ENCODE measurements at places on chromosomes 1 and 21.
A peak's percentile ranks its signal among the peaks of the same experiment; 100 is the strongest.

DNA sequence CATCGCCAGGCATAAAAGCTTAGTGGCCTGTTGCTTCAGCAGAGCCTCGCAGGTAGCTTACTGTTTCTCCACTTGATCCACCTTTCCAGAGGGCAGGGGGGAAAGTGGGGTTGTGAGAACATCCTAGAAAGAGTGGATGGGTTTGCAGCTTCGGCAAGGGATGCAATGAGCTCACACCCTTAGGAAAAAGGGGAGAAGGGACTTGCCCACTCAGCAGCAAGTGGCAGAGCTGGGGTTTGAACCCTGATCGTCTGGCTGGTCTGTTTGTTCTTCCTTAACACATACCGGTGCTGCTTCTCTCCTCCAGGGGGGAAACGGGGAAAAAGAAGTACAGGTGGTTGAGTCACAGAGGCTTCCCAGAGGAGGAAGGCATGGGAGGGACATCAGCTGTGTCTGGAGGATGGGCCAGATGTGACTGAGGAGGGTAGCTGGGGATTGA lies 1.0 kb downstream of the TMEM201 start:
- DNase-seq = peak; percentile 18

DNA sequence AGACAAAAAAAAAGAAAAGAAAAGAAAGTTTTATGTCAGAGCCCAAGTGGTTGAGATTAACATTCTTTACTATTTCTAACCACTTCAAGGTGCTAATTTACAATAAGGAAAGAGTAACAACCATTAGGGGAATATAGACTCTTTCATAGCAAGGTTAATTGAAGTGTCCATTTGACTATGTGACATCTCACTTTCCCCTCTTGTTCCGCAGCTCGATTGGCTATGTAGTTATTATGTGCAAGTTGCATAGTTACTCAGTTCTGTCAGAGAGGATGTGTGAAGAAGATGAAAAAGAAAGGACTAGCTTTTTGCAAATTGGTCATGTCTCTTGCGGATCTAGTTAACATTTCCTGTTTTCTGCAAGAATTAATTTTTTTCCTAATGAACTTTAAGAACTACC lies 273.7 kb downstream of the RGS7 start:
- no peak for DNase-seq

DNA sequence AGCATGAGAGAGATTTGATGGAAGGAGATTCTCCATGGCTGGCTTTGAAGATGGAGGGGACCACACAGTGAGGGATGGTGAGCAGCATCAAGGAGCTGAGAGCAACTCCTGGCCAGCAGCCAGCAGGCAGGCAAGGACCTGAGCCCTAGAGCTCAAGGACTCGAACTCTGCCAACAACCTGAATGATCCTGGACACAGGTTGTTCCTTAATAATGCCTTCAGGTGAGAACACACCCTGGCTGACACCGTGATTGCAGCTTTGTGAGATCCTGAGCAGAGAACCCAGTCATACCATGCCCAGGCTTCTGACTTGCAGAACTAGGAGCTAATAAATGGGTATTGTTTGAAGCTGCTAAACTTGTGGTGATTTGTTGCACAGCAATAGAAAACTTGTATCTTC lies 183.1 kb downstream of the LMX1A start:
- DNase-seq = no peak

DNA sequence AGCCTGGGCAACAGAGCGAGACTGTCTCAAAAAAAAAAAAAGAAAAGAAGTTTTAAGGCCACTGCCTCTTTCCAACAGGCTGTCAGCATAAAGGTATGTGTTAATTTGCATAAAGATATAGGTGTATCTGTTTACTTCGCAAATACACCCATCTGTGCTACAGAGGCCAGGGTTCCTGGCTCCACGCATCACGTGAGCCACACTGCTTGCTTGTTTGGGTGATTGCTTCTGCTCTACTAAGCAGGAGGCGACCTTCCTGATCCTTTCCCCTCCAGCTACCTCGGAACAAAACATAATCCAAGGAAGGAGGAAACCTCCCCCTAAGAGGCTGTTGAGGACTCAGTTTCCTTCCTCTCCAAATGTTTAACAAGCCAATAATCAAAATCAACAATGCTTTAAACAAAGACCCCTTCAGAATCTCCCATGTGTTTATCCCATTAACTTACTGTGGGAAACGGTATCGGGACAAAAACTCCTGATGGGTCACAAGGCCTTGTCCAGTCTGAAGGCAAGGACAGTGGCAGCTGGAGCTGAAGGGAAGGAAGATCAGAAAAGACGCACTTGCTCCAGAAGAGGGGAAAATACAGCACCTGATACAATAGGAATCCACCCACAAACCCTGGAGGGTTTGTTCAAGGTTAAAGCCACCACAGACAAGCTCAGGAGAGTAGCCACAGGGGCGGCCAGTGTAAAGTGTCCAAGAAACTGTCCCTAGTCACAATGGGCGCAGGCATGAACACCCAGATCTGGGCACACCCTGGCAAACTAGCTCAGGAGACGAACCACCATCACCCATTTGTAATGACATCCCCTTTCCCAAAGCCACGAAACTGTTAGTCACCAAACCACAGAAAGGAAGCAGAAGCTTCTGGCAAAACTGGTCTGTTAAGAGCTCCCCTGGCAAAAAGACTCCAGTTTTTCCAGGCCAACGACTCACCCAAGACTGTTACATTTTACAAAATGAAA lies 17.2 kb downstream of the CTNNBIP1 start:
- peak; percentile 74 for DNase-seq

- peak; percentile 58 for DNase-seq
These were observed 522.5 kb downstream of the PTBP2 start for GRCh38 chr1:97243973-97244560.

GRCh38 chr1:98949166-98949565 lies 55.5 kb downstream of the PLPPR5 start:
- DNase-seq = no peak

DNA sequence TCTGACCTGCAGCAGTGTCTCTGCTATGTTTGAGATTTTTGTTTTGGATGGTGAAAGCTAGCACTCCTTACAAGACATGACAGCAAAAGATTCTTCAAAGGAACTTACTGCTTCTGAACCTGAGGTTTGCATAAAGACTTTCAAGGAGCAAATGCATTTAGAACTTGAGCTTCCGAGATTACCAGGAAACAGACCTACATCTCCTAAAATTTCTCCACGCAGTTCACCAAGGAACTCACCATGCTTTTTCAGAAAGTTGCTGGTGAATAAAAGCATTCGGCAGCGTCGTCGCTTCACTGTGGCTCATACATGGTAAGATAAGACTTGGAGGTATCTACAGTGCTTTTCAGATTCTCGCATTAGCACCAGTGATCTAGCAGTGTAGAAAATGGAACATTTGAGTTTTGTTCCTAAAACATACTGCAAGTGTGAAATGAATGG lies 200.2 kb downstream of the PDE4B start:
- no peak for DNase-seq

GRCh38 chr1:2206813-2207487 lies 12.4 kb upstream of the FAAP20 start:
- no peak for DNase-seq

- DNase-seq = no peak
These were observed 4.2 kb downstream of the KCNH1 start for GRCh38 chr1:211129776-211130175.

GRCh38 chr1:162033428-162033827 lies 9.8 kb upstream of the OLFML2B start:
- no peak for DNase-seq

DNA sequence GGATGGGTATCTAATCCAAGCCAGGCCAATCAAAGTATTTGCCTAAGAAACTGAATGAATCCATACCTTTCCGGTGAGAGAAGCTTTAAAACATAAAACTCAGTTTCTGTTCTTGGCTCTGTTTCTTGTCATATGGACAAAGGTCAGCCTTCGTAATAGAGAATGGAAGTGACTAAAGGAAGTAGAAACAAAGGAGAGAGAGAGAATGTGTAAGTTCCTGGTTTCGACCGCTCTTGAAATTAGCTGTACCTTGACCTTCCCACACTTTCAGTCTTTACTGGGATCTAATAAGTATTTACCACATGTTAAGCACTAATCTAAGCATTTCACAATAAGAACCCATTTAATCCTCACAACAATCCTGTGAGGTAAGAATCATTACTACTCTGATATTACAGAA lies 19.6 kb upstream of the CLCA4 start:
- peak; percentile 53 for DNase-seq

DNA sequence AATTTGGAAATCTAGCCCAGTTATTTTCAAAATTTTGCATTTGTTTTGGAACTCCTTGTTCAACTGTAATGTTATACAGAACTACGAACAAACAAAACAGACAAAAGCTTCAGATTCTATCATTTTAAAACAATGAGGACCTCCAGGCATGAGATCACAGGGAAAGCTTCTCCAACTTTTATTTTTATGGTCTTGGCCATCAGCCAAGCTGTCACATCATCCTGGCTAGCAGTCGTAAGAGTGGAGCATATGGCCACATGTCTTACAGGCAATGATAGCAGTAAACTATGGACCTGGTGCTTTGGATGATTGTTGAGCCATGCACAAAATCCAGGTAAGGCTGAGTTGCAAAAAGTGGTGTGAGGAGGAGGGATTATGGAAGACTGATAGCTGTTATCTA lies 299.6 kb downstream of the LMX1A start:
- no peak for DNase-seq

GRCh38 chr1:169327875-169328274 lies 39.7 kb downstream of the NME7 start:
- no peak for DNase-seq

GRCh38 chr1:19260211-19261138 lies 8.9 kb downstream of the MRTO4 start:
- DNase-seq = no peak

- DNase-seq = peak; percentile 14
These were observed 122.3 kb downstream of the DISC1 start for GRCh38 chr1:231748760-231749415.

GRCh38 chr1:83931658-83932253 lies 67.2 kb downstream of the TTLL7 start:
- DNase-seq = peak; percentile 67

- DNase-seq = no peak
These were observed 1313.1 kb downstream of the MRPL39 start for GRCh38 chr21:24294171-24294570.

- peak; percentile 11 for DNase-seq
These were observed at the start of gene RBM11 for GRCh38 chr21:14215971-14216641. TSS of gene RBM11 (plus strand) at chr21:14216157. CDS start at chr21:14216187, 30 bp downstream.

DNA sequence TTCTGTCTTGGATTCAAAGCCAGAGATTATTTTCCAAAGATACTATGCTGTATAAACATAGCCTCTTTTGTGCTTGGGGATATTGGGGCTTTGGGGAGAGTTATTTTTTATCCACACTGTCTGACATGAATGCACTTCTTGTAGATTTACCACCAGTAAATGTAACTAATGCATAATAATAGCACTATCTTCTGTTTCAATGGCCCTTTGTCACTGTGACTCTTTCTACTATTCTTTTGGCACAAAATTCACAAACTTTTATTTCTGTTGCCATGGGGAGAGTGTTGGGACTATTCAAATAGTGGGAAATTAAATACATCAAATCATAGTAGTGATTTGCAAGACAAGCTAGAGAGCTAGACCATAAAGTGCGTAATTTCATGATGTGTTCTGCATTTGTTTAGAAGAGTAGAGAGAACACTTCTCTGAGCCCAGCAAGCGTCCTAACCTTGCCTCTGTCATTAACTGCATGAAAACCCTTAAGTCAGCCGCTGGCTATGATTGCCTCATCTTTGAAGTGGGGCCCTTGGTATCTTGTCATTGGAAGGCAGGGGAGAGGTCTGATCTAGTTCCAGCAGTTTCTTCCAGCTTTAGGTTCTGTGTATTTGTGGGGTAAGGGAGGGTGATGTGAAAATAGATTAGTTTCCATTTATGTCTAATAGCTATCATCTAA lies 154.4 kb downstream of the HHAT start:
- no peak for DNase-seq

DNA sequence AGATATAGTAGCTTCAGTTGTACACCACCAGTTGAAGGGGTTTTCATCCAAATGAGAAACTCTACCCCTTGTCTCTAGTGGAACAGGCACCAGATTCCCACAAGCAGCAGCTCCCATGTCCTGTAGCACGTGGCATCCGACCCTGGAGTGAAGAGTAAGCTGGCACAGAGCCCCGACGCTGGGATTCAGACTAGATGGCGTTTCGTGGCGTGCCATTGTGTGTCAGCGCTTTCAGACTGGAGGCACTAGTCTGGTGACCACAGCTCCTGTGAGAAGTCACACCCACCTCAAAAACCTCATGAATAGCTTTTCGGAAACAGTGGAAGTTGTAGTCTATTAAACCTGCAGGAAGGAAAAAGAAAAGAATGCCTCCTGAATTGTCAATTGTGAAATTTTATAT lies 20.2 kb downstream of the RRAGC start:
- DNase-seq = peak; percentile 69

GRCh38 chr1:44268054-44268453 lies 54.8 kb downstream of the DMAP1 start:
- DNase-seq = no peak

- peak; percentile 93 for DNase-seq
These were observed 1.3 kb downstream of the ABCG1 start for GRCh38 chr21:42220138-42220701.

GRCh38 chr1:235056937-235057336 lies 71.7 kb downstream of the TOMM20 start:
- no peak for DNase-seq

GRCh38 chr1:180252638-180253536 lies 22.8 kb downstream of the LHX4 start:
- DNase-seq = peak; percentile 84

DNA sequence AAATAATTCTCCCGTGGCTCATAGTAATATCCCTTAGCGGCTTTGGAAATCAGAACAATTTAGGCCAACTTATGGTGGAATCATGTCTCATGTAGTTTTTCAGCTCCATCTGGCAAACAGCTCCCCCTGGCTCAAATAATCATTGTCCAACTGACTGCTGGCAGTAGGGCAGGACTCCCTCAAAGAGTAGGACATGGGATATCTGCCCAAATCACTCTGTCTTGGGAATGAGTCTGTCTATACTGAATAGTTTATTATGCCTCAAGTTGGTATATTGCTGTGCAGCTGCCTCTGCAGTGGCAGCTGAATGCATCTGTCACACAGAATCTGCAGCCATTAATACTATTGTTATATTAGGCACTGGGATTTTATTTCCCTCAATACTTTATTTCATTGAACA lies 255.7 kb downstream of the COL11A1 start:
- DNase-seq = no peak

DNA sequence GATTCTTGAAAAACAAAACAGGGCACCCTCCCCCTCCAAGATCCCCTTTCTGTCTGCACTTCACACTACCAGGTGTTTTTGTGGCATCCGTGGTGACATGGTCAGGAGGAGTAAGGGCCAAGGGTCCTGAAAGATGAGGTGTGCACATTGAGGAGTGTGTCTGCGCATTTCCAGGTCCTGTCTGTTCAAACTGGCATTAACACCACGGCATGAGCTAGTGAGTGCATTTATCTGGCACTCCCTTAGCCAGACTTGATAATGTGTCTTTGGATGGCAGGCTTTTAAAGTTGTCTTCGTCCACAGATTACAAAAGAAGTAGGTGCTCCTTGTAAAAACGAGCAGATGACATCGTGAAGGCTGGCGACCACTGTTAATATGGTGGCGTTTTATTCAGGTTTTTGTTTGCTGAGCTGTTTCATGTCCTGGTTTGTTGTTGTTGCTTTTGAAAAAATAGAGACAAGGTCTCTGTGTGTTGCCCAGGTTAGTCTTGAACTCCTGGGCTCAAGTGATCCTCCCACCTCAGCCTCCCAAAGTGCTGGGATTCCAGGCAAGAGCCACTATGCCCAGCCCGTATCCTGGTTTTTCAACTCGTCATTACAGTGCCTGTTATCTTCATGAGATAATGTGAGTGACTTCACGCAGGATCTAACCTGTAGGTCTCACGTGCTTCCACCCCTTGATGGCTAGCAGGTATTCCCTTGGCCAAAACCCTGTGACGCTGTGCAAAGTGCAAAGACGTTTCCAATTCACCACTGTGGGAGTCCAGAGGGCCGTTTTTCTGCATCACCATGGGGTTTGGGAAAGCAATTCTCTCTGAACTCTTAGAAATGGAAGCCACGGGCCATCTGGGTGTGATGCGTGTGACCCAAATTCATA lies 4.2 kb downstream of the TMEM51 start:
- DNase-seq = no peak
